ENCODE measurements at places on chromosomes 2 and 18.

DNA sequence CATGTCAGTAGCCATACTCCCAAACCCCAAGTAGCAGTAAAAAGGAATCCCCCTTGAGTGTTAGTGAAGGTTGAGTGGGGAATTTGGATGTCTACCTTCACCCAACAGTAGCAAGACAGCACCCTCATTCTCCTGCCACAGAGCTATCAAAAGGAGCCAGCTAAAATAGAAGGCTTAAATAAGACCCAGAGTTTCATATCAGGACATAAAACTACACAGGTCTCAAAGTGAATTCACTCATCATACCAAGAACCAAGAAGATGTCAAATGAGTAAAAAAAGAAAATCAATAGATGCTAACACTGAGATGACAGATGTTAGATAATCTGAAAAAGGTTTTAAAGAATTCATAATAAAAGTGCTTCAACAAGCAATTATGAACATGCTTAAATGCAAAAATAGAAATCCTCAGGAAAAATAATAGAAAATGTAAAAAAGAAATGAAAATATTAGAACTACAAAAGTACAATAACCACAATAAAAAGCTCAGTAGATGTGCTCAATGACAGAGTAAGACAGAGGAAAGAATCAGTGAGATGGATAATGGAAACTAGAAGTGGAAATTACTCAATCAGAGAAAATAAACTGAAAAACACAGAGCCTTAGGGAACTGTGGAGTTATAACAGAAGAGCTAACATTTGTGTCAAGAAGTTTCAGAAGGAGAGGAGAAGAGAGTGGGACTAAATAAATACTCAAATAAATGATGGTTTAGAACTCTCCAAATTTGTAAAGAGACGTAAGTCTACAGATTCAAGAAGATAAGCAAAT lies 90.5 kb downstream of the EDAR start:
- no peak for DNase-seq

- DNase-seq, result peak; percentile 28
Observed at GRCh38 chr18:79575891-79576685, 103.5 kb upstream of the CTDP1 start.

DNA sequence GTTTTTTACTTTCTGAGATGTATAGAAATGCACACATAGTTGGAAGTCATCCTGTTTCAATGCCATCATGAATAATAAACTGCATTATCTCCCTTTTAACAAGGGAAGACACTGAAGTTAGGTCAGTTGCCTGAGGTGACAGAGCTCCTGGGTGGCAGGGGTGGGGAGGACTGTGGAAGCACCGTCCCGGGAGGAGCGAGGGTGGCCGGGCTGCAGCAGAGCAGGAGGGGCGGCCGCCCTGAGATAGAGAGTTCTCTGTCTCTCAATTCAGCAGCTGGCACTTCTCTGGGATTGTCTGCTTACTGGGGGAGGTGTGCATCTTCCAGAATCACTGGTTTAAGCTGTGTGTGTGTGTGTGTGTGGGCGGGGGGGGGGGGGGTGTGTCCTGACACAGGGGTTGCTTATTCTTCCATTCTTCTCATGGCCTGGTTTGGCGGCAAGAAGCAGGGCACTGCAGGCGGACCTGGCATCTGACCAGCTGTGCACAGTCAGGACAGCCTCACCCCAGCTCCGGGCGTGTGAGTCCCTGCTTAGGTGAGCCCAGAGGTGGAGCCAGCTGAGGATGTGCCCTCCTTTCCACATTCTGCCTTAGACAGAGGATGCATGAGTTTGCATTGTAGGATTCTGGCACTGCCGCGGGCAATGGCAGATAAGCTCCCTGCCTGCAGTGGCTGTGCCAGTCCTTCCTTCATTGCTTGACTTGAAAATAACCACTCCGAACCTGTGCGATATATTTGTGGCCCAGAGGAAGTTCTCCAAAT lies 40.4 kb downstream of the VWA3B start:
- peak; percentile 75 for DNase-seq

DNA sequence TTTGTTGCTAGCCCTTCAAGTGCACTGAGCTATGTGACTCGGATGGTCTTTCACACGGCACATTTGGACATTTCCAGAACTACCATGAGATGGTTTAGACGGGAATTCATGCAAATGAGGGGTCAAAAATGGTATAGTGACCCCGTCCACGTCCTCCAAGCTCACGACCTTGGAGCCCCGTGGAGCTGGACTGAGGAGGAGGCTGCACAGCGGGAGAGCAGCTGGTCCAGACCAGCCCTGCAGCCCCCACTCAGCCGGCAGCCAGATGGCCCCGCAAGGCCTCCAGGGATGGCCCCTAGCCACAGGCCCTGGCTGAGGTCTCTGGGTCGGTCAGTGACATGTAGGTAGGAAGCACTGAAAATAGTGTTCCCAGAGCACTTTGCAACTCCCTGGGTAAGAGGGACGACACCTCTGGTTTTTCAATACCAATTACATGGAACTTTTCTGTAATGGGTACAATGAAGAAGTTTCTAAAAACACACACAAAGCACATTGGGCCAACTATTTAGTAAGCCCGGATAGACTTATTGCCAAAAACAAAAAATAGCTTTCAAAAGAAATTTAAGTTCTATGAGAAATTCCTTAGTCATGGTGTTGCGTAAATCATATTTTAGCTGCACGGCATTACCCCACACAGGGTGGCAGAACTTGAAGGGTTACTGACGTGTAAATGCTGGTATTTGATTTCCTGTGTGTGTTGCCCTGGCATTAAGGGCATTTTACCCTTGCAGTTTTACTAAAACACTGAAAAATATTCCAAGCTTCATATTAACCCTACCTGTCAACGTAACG lies 88.8 kb downstream of the EPAS1 start:
- DNase-seq, result no peak

DNA sequence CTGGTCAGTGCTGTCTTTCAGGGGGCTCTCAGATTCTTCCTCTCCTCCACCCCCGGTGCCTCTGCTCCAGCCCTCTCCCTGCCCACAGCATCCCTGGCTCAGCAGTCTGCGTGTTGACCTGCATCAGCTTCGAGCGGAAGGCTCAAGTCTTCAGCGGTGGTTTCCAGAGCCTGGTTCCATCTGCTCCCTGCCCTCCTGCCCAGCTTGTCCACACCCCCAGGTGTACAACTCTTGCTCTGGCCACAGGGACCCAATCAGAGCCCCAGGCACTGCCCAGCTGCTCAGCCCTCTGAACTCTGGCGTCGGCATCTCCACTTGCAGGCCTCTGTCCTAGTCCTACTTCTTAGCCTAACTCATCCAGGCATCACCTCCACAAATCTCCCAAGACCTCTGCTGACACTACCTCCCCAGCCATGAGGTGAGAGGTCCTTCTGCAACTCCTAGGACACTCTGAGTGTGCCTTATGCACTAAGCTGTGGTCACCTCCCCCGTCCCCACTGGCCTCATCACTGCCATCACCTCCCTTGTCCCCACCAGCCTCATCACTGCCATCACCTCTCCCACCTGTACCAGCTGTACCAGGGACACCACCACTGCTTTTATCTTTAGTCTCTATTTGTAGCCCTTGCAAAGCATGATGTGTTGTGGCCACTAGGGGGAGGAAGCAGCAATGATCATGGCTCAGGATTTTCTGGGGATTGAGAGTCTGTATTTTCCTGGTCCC lies 60.9 kb downstream of the EDAR start:
- peak; percentile 33 for DNase-seq

DNA sequence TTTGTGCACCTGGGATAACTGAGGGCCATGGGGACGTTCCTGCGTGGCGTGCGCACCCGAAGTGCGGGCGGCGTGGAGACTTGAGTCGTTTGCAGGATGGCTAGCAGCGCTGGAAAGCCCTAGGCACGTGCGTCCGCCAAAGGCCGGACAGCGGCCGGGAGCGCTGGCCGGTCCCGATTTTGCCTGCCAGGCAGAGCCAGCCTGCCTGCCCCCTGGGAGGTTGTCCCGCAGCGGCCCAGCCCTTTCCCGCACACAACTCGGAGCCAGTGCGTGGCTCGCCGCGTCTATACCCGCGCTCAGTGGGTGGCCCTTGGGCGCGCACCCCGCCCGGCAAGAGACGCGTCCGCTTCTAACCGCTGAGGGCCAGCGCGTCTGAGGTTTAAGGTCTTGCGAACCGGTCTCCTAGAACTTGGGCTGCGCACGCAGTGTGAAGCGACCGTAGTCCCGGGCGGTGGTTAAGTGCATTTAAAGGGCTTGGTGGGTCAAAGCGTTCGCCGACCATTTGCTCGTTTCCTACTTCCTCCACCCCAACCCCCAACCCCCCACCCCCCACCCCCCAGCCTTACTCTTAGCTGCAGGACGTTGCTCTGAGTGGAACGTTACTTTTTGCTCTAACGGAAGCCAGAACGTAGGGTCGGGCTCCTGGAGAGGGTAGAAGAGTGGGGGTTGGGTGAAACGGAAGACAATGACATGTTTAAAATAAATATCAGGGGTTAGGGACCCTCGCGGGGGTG lies 627 bp downstream of the CDCA7 start:
- DNase-seq, result peak; percentile 69

DNA sequence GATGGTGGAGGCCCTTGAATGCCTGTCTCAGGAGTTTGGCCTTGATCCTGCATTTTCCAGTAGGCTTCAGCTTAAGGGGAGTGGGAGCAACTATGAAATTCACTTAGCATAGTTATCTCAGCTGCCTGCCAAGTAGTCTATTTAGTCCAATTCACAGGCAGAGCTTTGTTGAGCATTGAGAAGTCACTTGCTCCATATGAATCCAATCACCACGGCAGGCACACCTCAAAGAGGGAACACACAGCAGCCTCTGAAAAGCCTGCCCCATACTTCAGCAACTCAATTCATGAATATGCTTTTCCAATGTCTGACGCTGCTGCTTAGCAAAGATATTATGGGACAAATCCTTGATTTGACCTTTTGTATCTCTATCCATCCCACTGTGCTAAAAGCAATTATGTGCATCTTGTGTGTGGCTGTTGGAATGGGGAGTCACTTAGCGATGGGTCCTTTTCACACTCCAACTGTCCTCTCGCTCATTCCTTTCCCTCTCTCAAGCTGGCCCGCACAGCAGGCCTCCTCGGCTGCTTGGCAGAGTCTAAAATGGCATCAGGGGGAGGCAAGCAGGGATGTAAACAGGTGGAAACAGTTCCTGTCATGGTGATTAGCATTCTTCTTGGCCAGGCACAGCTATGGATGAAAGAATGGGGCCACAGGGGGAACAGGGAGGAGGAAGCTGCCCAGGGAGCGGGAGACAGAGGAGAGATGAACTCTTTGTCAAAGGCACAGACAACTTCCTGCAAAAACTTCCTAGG lies 56.0 kb upstream of the LRPPRC start:
- DNase-seq, result no peak

GRCh38 chr2:231227310-231228162 lies 29.1 kb downstream of the ARMC9 start:
- no peak for DNase-seq

- DNase-seq, result no peak
Observed at GRCh38 chr18:79901665-79902064, 49.8 kb downstream of the SLC66A2 start.

GRCh38 chr2:10537522-10538199 lies 89.5 kb upstream of the ODC1 start:
- DNase-seq, result no peak

- no peak for DNase-seq
Observed at GRCh38 chr2:120594856-120595685, 140.6 kb upstream of the GLI2 start.
